ENCODE measurements at places on chromosomes 12 and 14.
A peak's percentile ranks its signal among the peaks of the same experiment; 100 is the strongest.

GRCh38 chr12:89140602-89141238, 211.6 kb downstream of the DUSP6 start:
- no peak for DNase-seq

- DNase-seq: peak; percentile 76
These were observed 12.2 kb upstream of the FOXG1 start for GRCh38 chr14:28754209-28754985.

DNA sequence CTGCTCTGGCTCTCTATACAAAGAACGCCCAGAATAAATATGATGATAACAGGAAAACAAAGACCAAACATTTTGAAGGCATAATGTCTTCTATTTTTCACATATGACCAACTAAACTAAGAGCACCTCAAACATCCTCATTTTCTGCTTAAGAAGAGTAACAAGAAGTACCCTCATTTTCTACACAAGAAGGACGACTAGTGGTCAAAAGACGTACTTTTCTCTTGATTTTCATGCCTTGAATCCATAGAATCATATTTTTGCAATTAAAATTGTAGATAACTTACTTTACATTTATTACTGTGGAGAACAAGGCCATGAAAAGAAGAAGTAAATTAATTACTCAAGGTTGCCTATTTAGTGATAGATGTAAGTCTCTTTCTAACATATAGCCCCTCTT, 358.6 kb downstream of the DUSP6 start:
- peak; percentile 65 for DNase-seq

GRCh38 chr12:14393751-14394150, 28.3 kb downstream of the ATF7IP start:
- no peak for DNase-seq
